ENCODE measurements at places on chromosomes 16 and 17. TPM values are rescaled to one million over a fixed set of nuclear protein-coding genes. Genes with fewer than 3 reads are reported as not detected.

TERB1 gene
- total RNA-seq = not detected

KRTAP9-4 gene
- total RNA-seq = not detected

CCT6B gene
- 3.7 TPM for total RNA-seq

MARVELD3 gene
- total RNA-seq = not detected

KCNH6 gene
- not detected for total RNA-seq

PRR29 gene
- 0.13 TPM for total RNA-seq

DDX42 gene
- 62.8 TPM for total RNA-seq

CYGB gene
- total RNA-seq = 8.2 TPM

TMEM170A gene
- total RNA-seq = 8.0 TPM

BMERB1 gene
- 392 TPM for total RNA-seq

IL21R gene
- not detected for total RNA-seq

ENPP7 gene
- total RNA-seq = not detected

KAT2A gene
- 6.9 TPM for total RNA-seq

SLC13A2 gene
- total RNA-seq = not detected

ZNF646 gene
- total RNA-seq = 33.2 TPM

CCR7 gene
- not detected for total RNA-seq

All from gastrocnemius medialis (tissue), 4 donors.